Activated T-helper 1 cell treated with Interleukin-2 at 50 U/mL for 16 hours (primary cell): ENCODE measurements at places on chromosomes 13 and 19.
A peak's percentile ranks its signal among the peaks of the same experiment; 100 is the strongest.

DNA sequence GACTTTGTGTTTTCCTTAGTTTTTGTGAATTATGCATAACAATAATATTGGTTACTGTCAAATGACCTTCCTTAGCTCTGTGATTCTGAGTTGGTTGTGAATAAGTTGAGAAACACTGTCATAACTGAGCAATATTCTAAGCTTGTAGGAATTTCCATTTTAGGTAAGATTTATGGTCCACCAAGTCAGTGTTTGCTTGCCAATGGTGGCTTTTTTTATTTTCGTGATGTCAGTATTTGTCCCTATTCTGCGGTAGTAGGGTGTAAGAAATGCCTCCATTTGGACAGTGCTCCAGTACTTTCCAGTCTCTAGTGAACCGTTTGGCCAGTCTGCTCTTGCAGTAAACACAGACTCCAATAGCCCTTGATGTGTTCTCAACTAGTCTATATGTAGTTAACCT is 94.7 kb downstream of the FRY start:
- DNase-seq = no peak

DNA sequence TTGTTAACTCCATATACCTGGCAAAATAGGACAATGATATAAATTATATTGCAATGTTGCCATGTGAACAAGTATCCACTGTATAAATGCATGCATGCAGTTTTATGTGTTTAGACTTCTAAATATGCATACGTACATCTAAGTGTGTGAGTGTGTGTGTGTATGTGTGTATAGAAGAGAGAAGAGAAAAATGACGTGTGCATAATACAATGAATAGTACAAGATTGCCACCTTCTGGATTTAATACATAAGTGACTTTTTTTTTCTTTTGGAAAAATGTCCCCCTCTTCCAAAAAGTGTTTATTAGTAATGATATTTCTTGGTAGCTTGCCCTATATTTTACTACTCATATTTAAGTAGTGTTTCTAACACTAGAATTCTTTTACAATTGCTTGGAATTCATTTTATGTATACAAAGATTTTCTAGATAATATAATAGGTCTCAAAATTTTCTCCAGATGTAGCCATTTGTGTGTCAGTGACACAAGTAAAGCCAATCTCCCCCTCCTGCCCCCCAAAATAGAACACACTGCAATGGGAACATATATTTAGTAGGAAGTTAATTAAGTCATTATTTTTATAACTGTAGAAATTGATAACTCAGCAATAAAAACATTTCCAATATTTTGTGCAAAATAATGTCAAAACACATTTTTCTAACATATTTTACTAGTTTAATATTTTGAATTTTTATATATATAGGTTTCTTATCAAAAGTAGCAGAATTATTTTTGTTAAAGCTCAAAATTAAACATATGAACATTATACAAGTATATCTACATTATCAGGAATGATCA is 783.3 kb upstream of the ATXN8OS start:
- DNase-seq = no peak

DNA sequence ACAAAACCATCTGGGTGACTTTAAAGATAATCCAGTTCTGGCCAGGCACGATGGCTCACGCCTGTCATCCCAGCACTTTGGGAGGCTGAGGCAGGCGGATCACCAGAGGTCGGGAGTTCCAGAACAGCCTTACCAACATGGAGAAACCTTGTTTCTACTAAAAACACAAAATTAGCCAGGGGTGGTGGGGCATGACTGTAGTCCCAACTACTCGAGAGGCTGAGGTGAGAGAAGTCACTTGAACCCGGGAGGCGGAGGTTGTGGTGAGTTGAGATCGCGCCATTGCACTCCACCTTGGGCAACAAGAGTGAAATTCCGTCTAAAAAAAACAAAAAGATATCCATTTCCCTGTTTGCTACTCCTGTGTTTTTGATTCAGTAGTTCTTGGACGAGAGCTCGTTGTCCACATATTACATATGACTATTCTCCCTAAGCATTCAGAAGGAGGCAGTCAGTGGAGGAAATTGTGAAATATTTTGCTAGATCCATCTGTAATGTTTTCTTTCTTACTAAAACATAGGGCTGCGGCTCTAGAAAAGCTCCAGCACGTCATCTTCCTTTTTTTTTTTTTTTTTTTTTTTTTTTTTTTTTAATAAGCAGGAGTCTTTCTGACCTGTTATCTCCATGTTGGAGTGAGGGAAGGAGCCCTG is 33.6 kb downstream of the ZNF701 start:
- no peak for DNase-seq

GRCh38 chr19:7545300-7545699 is 9.8 kb downstream of the PNPLA6 start:
- no peak for DNase-seq

- DNase-seq = no peak
These were observed 18.1 kb downstream of the NALCN start for GRCh38 chr13:101398191-101398590.

GRCh38 chr19:17985037-17985818 is 18.3 kb downstream of the KCNN1 start:
- DNase-seq = no peak

DNA sequence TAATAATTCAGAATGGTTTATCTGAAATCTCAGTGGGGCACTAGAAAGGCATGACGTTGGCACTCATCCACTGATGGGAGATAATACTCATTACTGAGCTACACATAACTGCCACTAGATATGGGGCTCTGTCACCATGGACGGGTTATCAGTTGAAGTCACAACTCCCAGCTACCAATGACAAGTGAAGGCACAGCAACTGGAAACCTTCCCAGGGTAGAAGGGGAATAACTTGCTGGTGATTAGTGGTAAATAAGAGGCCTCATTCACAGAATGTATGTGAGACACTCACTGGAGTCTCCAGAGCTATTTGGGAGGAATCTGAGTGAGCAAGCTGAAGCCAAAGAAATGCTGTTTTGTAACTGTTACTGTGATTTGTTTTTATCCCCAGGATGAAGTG is 249.6 kb downstream of the ENOX1 start:
- no peak for DNase-seq

DNA sequence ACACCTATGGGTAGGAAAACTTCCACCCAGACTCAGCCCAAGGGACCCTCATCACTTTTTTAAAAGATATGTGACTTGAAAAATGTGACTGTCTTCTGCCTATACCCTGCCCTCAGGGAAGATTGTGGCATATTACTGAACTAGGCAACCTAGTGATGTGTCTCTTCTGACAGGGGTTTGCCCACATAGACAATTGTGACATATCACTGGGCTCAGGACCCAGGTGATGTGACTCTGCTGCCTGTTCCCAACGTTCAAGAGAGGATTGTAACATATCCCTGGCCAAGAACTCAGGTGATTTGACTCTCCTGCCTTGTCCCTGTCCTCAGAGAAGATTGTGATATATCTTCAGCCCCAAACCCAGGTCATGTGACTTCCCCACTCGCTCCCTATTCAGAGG is 86.3 kb upstream of the ZNF43 start:
- DNase-seq = no peak

- DNase-seq = no peak
These were observed 193.2 kb downstream of the IRS2 start for GRCh38 chr13:109593230-109593629.

DNA sequence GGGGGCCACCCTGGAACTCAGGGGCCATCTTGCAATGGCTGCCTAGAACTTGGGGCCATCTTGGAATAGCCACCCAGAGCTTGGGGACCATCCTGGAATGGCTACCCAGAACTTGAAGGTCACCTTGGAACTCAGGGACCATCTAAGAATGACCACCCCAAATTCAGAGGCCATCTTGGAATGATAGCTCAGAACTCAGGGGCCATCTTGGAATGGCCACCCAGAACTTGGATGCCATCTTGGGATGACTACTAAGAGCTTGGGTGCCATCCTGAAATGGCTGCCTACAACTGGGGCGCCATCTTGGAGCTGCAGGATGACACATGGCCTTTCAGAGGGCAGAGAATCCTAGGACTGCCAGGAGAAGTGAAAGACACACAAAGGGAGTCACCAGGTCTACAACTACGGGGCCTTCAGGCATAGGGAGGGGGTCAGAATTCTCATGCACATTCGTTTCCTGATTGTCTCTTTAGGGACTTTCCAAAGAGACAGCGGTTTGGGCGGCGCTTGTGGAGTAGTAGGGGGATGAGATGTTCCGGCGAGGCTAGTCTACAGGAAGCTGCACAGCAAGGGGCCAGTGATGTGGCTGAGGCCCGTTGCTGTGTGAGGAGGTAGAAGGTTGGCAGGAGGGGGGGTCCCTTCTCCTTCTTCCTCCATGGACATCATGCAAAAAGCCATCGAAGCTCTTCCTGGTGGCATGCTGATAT is 125.0 kb downstream of the IER2 start:
- no peak for DNase-seq

DNA sequence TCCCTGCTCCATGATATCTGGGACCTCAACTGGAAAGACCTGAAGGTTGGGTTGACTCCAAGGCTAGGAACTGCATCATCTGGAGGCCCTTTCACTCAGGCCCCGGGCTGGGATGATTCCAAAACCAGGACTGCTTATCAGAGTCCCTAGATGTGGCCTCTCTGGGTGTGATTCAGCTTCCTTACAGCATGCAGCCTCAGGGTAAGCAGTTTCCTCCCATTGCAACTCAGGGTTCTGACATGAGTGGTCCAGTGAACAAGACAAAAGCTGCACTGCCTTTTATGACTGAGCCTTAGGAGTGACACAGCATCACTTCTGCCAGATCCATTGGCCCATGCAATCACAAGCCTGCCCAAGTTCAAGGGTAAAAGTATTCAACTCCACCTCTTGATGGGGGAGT is 502.8 kb downstream of the COG6 start:
- DNase-seq = no peak

DNA sequence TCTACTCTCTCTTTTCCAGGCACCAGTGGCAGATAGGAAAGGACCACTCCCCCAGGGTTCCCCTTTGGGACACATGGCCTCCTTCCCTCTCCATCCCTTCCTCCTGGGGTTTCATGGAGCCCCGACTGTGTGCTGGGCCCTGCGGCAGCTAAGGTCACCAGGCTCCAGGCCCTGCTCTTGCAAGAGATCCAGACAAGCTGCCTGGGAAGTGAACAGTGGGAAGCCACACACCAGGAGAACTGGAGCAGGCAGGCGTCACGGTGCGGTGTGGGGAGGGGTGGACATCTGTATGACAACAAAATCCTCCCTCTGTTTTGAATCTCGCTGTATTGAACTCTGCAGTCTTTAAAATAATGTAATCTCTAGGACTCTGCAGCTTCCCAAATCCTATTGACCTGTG is 330.1 kb downstream of the UQCRFS1 start:
- no peak for DNase-seq

DNA sequence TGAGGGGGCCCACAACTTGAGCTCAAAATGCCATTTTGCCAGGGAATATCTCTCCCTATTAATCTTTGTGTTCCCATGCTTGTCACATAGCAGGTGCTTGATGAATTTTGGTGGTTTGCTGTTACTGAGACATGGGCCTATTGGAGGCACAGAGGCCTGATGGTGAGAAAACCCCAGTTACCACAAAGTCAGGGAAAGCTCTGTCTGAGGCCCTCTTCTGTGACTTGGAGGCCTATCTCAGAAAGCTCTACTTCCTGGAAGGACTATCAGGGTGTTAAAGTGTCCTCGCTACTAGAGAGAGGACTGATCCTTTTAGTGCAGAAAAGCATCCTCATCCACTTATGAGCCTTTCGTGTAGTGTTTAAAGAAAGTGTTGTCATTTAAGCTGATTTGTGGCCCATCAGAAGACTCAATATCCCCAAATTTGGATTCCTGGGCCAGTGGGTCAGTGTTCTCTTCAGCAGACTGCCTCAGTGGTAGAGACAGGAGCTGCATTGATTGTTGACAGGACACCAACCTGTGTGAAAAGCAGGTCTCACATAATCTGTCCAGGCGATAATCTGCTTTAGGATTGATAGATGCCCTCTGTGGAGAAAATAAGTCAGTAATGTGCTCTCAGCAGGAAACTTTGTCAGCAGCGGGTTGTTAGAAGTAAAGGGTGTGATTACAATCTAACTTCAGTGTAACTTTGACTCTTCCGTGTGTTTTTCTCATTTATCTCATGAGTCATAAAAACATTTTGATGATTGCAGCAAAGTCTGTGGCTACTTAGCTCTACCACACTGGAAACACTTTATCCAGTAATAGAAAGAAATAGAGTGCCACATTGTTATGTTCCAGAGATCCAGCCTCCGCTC is 121.0 kb downstream of the AKAP11 start:
- no peak for DNase-seq

DNA sequence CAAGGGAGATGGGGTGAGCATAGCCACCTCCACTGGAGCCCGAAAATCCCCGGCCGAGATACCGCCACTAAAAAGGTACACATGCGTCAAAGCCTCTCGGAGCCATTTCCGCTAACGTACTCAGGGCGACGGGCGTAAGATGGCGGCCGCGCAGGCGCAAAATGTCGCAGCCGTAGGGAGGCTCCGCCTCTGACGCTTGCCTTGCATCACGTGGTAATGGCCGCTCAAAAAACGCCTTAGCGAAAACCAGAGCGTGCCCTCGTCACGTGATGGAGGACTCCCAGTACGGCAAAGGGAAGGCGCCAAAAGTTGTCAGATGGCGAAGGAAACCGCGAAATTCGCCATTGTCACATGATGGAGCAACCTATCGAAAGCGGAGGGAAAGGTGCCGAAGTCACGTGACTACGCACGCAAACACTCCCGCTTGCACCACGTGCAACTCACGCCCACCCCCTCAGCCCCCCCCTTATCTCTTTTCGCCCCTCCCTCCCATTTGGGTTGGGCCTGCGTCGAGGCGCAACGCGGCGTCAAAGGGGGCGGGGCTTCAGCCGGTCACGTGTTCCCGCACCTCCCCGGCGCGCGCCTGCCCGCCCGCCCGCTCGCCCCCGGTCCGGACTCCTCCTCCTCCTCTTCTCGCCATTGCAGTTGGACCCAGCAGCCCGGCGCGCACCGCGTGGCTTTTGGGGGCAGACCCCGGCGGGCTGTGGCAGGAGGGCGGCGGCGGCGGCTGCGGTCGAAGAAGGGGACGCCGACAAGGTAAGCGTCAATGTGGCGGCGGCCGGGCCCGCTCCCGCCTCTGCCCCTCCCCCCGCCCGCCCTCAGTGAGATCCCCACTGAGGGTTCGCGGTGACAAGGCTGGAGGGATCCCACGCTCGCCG is at the start of gene ILF3:
TSS of gene ILF3 (plus strand) at position 615 of the 878 bp plus-strand sequence. CDS start 16,260 bp downstream, outside the sequence.
- DNase-seq = peak; percentile 99

- DNase-seq = no peak
These were observed 198.4 kb downstream of the COL4A1 start for GRCh38 chr13:110108348-110109139.
